Nucleus accumbens (tissue), 56 donors: ENCODE measurements at places on chromosomes 13 and 19.

DNA sequence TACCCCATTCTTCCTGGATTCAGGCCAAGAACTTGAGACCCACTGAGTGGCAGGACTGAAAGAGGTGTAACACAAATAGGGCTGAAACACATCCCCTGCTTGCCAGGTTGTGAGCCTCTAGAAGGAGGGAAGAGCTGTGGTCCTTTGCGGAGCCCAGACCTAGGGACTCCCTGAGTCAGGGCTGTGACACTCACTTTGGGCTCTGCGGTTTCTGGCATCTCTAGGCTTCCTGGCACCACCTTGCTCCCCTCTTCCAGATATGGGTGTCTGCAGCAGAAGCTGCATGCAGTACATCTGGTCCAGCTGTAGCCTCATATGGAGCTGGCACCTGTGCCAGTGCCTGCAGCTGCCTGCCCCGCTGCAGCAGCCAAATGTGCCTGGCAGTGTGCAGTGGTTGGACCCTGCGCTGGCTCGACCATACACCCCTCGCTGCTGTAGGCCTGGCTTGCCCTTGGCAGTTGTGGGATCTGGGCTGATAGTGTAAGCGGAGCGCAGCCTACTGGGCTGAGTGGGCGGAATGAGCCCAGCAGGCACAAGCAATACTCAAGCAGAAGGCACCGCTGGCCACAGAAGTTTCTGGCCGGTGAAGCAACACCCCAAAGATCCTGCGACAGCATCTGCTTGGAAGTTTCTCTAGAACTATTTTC lies 290.4 kb downstream of the SLITRK6 start:
- DNase-seq, result no peak

GRCh38 chr19:10548746-10549276 lies 5.1 kb downstream of the ATG4D start:
- no peak for DNase-seq

- DNase-seq, result no peak
These were observed 10.7 kb upstream of the CACNG6 start for GRCh38 chr19:53980539-53981375.

DNA sequence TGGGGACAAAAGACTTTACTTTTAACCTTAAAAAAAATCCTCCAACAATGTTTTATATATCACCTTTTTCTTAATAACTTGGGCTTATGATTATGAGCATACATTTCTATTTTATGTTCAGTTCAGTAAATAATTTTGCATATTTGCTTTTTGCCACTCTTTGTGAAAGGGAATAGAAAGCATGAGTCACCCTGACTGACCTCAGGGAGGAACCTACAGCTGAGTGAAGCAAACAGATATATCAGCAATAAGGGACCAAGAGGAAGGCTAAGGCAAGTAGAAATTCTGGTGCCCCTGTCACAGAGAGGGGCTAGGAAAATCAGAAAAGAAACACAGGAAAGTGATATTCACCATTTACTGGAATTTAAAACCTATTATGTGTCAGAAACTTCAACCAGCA lies 37.2 kb upstream of the SOHLH2 start:
- DNase-seq, result no peak

GRCh38 chr13:106619688-106620555 lies 52.0 kb upstream of the ARGLU1 start:
- DNase-seq, result no peak

DNA sequence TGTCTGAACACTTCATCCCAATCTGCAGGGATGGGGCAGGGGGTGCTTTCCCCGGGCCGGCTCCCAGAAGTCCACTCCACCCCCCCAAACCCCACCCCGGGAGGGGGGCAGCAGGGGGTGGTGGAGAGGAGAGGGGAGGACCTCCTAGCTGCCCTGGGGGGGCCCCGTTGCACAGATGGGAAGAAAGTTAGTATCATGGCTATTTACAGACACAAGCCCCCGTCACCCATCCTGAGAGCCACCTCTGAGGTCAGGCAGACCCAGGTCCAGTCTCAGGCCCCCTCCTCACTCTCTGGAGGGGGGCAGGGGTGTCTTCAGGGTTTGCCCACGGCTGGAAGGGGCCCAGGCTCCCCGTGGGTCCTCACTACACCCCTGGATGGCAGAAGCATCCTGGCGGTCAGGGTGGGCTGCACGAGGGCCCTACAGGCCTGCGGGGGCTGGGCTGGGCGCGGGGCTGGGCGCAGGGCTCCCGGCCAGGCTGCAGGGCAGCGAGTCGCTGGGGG lies 5.8 kb upstream of the REXO1 start:
- no peak for DNase-seq
